ENCODE measurements at places on chromosomes 7 and 10.

DNA sequence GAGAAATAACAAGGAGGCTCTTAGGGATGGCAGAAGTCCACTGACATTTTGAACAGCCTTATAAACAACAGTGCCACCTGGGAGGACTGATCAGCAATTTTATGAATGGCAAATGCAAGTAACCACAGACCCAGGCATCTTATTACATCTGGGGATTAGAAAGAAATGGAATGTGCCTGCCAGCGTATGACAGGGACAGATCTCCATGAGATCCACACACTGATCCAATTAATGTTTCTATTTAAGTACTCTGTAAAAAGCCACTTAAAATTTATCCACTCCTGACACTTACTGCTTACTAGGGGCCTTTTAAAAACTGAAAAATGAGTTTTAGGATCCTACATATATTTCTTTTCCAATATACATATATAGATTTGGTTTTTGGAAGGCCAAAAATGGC is 28.6 kb downstream of the PARD3 start:
- no peak for DNase-seq

DNA sequence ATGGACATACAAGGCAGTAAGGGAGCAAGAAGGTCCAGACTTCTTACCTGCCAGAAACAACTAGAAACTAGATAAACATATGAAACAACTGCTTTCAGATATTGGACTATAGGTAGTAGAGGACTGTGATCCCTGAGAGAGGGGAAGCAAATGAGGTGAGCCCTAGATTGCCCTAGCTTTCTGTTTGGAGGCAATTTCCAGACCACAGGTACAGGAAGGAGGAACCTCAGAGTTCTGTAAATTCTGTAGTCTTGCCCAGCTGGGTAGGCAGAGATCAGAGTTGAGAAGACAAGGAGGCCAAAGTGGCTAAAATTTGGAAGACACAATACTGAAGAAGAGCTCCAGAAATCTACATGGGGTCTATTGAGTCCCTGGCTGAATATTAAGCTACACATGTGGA is 21.0 kb downstream of the CDK6 start:
- no peak for DNase-seq

DNA sequence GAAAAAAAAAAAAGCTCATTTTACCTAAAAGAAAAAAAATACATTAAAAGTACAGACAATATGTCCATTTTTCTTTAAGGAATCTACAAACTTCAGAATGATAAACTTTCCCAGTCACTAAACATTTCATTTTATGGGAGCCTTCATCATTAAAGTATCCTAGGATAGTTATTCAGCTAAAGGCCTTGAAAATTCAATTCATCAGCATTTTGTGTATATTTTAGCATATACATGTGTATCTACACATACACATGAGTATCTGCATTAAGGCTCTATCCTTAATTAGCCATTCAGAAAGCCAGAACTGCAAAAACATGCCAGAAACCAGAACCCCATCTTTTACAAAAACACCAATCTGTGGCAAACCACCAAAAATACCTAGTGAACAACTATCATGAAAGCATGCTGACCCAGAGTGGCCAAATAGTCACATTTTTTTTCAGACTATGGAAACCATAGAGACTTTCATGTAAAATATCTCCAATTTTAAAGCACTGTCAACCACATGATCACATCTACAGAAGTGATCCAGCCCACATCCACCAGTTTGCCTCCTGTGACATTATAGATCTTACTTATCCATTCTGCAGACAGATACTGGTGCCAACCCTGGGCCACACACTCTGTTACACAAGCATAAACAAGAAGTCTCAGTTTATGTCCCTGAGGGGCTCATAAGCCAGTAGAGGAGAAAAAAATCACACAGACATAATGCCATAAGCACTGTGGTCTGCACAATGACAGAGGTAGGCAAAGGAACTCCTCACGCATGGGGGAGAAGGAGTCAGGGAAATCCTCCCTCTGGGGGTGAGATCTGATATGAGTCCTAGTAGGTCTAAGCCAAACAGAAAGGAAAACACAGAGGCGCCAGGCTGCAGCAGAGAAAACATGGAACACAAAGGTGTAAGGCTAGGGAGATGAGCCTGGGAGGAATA is 79.2 kb downstream of the SRPK2 start:
- no peak for DNase-seq

DNA sequence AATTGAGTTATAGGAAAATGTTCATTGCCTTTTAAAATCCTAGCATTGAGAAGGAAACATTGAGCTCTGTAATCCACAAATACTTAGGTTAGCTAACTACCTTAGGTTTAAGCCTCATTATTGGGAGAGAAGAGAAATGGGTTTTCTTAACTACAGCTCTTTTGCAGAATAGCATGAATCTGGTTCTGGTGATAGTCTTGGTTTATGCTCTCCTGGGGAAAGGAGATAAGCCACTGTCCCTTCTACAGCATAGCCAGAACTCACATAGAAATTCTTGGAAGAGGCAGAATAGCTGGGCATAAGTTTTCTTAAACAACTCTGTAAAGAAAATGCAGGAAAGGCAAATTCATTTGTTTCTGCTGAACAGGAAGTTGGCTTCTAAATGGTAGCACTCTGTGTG is 378.6 kb upstream of the CHRM2 start:
- no peak for DNase-seq

GRCh38 chr7:2529161-2530070 is 9.8 kb downstream of the LFNG start:
- DNase-seq: peak; percentile 65

DNA sequence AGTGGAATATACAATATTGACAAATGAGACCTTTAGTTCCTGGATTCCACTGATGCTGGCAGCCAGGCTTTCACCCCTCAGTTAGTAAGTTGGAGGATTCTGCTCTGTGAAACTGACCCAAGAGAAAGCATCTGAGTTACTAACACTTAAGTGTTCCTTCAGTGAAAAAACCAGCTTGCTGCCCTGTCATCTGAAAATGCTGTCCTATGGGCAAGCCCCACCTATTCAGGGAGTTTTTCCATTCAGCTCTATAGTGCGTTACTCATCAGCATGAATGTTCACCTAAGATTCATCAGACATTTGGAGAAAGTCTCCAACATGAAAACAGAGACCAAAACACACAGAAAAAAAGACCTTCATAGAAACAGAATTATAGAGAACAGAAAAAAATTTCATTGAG is 37.9 kb downstream of the PRPF18 start:
- DNase-seq: no peak

- no peak for DNase-seq
Measured at GRCh38 chr7:15248514-15248913, 313.3 kb downstream of the AGMO start.

- DNase-seq: no peak
Measured at GRCh38 chr7:34747867-34748727, 90.1 kb downstream of the NPSR1 start.

- no peak for DNase-seq
Measured at GRCh38 chr10:96365571-96365970, 6.8 kb upstream of the OPALIN start.

DNA sequence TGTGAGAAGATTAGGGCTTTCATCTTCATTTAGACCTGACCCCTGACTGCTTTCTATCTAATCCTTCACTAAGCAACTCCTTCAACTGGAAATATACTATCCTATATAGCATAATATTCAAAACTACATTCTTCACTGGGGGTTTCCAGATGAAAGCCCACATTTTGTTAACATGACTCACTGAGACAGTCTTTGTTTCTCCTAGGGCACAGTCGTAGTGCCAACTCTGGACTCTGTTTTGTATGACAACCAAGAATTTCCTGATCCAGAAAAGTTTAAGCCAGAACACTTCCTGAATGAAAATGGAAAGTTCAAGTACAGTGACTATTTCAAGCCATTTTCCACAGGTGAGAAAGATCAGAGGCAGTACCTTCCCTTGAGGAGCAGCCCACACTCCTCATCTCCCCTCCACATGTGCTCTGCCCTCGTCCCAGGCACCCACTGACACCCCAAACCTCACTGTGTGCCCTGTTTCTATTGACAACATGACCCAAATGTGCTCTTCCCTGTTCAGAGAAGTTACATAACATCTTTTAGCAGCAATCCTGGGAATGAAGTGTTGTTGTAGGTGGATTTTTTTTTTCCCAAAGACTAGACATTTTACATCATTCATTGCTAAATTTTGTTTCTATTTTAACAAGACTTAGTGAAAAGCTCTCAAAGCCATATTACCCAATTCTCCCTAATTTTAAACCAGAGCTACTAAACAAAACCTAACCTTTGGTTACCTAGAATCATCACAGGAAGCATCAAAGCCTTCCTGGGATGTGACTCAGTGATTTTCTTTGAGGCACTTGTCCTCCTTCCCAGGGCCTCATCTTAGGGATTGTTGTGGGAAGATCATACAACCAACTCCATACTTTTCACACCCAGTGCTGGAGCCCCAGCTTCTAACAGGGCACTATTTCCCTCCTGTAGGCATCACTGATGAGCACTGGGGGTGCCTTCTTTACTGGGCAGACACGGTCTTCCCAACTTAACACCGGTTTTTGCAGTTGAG is 10.7 kb downstream of the CYP2E1 start:
- no peak for DNase-seq

DNA sequence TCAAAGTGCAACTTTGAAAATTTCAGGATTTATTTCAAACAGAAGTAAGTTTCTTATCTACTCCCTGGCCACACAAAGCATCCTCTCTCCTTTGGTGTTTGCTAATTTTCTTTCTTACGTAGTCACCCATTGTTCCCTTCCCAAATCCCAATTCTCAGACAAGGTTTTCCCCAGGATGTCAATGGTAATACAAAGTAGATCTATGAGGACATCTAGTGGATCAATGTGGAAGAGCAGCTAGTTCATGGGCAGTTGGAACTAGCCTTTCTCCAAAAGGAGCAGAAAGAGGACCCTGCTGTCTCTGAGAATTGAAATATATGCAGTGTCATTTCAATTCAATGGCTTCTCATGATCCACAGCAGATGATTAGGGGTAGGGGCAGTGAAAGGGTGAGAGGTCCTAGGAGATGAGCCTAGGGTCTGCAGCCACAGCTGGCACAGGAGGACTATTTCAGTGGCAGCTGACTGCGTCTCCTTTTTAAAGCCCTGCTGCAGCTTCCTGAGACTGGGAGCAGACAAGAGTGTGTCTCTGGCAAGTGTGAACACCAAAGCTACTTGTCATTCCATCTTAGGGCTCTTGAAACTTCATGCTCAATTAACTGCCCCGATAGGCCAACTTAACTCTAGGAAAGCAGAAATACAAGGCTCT is 632.6 kb downstream of the KCNMA1 start:
- no peak for DNase-seq

GRCh38 chr10:110651044-110651958 is 7.2 kb downstream of the RBM20 start:
- DNase-seq: no peak

DNA sequence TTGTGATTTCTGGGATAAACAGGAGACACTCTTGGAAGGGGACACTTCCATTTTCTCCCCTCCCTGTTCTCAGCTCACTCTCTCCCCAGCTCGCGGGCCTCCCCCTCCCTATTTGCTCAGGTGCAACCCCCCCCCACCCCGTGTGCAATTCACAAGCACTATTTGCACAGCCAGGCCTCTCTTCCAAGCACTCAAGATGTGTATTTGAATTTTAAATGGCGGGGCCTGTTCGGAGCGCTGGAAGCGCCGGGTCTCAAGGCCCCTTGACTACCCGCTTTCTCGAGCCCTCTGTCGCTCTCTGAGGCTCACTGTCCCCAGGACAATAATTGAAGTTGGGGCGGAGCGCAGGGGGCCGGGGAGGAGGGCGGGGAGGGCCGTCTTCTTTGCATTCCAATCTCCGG is 7.8 kb downstream of the SHH start:
- no peak for DNase-seq

DNA sequence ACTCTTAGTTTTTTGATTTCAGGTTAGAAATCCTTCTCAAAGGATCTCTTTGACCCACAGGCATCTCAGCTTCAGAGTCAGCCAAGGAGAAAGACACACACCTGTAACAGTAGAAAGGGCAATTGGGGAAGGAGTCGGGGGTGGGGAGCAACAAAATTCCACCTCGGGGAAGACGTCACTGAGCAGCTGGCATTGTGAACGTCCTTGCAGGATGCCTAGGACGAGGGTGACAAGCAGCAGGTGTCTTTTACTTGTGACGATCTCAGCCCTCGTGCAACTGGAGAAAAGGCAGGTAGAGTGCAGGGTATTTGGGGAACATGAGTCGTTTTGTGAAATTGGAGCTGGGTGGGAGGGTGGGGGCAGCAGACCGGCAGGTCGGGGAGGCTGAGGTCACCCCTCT is 627.0 kb downstream of the ACTR3B start:
- DNase-seq: no peak
